ENCODE measurements at places on chromosomes 11 and 22.

DNA sequence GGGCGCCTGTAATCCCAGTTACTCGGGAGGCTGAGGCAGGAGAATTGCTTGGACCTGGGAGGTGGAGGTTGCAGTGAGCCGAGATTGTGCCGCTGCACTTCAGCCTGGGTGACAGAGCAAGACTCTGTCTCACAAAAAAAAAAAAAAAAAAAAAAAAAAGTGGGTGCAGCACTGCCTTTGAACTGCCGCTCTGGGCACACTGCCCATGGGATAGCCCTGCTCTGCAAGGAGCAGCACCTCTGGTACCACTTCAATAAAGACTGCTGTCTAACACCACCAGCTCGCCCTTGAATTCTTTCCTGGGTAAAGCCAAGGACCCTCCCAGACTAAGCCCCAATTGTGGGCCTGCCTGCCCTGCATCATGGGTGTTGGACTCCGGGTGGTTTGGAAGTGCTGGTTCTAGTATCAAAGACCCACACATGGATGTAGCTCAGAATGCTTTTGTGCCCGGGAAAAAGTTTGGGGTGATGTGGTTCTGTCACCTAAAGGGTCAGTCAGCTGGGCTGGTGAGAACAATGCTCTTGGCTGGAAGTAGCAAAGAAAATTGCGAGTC lies 444.3 kb downstream of the TBC1D22A start:
- no peak for DNase-seq

DNA sequence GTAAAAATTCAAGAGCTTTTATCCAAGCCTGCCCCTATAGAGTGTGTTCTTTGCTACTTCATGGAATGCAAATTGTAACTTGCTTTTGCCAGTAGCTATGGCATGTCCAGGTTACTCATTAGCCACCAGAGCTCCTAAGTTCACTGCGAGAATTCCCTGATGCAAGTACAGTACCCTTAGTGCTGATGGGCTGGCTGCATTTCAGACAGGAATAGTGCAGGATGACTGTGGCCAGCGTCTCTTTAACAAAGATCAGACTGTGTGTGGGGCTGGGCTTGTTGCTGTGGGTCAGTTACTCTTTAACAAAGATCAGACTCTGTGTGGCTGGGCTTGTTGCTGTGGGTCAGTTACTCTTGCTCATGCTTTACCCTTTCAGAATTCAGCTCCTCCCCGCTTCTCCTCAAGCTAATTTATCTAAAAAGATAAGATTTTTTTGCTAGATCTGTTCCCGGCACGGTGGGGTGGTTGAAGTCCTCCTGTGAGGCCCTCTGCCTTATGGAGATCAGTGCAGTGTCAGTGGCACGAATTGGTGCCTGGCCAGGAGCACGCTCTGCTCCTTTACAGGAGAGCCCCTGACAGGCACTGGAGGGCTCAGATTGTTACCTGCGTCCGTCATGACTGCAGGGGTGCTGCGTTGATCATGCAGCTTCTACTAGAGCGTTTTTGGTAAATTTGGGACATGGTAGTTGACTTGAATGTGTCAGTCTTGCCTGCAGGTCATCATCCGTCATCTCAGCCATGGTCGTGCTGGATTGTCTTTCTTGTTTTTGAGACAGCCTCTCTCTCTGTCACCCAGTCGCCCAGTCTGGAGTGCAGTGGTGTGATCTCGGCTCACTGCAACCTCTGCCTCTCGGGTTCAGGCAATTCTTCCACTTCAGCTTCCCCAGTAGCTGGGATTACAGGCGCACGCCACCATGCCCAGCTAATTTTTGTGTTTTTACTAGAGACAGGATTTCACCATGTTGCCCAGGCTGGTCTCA lies 27.0 kb downstream of the AP2A2 start:
- DNase-seq, result peak; percentile 22

- no peak for DNase-seq
Observed at GRCh38 chr11:86374586-86374985, at the start of gene CCDC81. Gene CCDC81 (plus strand): TSS chr11:86374887. CDS start chr11:86375164, 277 bp downstream.

GRCh38 chr11:44319552-44320288 lies 9.8 kb upstream of the ALX4 start:
- DNase-seq, result no peak

DNA sequence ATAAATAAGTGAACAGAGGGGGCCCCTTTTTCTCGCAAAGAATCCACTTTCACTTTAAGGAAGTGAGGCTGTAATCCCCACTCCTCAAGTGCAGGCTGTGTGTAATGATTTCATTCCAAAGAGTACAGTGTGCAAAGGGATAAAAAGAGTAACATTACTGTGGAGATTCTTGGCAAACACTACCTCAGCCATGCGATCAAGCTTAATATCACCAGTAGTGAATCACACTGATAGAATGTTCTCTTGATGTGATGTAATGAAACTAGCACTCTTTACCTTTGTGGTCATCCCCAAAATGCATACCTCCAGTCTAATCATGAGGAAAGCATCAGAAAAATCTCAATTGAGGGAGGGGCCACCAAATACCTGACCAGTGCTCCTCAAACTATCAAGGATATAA lies 246.1 kb upstream of the CHORDC1 start:
- DNase-seq, result no peak

DNA sequence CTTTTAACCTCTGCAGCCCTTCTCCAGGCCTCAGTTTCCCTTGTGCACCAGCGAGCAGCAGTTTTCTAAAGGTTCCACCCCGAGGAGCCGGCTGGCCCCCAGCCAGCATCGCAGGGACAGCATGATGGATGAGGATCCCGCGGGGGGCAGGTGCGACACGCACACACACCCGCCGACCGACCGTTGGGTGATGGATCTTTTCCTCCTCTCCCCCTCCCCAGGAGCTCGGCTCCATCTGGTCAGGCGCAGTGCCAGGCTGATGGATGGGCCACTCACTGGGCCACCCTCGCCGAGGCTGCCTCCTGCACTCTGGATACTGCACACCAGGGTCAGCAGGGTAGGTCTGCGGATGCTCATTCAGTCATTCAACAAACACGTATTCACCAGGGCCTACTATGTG lies 12.8 kb upstream of the CABP7 start:
- DNase-seq, result no peak

- no peak for DNase-seq
Observed at GRCh38 chr11:63766531-63767235, 1.9 kb downstream of the ZFTA start.

GRCh38 chr22:39527481-39527961 lies 5.0 kb downstream of the RPS19BP1 start:
- no peak for DNase-seq

DNA sequence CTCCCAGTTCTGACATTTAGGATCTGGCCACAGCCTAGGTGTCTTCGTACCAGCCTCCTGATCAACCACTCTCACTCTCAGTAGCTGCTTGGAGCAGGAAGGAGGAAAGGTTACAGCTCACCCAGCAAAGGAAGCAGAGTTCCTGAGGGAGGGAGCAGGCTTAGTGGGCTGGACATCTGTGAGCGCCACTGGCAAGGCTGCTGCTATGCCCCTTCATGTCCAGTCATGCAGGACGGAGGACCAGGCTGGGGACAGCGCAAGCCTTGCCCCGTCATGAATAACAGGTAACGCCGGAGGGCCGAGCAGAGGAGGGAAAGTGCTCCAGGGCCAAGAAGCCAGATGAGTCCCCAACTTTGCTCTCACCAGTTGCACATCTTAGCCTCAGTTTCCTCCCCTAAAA lies 25.8 kb downstream of the TPST2 start:
- DNase-seq, result no peak

- DNase-seq, result no peak
Observed at GRCh38 chr22:40211476-40212054, 33.8 kb downstream of the TNRC6B start.

DNA sequence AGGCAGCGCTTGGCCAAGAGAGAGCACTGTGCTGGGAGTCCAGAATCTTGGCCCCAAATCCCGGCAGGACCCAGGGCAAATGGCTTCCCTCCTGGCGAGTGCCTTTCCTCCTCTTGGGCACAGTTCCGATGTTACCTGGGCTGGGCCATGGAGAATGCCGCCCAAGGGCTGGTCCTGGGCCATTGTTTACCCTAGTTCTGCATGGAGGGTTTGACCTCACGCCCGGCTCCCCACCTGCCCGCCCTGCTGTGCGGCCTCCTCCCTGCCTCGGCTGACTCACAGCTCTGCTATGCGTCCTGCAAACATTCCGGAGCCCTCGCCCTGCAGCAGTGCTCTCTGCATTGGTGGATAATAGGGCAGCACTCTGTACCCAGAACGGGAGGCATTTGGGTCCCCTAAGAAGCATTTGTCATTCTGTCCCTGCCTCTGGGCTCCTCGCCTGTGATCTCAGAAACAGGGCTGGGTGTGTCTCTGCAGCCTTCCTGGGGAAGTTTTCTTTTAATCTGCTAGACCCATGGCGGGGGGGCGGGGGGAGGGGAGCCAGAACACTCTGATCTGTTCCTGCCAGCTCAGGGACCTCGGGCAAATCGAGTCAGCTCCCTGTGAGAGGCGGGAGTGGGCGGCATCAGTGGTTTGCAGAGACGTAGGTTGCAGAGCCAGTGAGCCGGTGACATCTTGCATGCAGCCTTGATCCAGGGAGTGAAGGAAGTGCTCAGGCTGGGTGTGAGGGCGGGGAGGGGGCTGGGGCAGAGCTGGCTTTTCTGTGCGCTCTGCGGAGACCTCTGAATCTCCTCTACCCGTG lies 32.9 kb upstream of the SMIM38 start:
- DNase-seq, result no peak

GRCh38 chr11:123577081-123577598 lies 77.3 kb downstream of the SCN3B start:
- DNase-seq, result peak; percentile 89

DNA sequence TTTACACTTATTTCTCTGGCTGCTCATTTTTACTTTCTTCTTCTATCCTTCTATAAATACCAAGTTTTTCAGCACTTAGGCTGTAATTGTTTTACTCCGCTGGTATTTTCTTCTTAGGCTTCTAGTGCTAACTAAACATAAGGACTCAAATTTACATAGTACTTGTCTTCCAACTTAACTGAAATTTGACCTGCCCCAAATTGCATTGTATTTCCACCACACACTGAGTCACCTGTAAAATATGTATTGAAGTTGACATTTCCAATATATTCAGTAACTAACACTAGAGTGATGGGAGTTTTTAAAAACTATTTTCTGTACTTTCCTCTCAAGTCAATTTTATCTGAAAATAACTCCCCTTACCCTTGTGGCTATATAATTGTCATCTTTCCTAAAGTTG lies 1794.1 kb upstream of the RAG2 start:
- no peak for DNase-seq

DNA sequence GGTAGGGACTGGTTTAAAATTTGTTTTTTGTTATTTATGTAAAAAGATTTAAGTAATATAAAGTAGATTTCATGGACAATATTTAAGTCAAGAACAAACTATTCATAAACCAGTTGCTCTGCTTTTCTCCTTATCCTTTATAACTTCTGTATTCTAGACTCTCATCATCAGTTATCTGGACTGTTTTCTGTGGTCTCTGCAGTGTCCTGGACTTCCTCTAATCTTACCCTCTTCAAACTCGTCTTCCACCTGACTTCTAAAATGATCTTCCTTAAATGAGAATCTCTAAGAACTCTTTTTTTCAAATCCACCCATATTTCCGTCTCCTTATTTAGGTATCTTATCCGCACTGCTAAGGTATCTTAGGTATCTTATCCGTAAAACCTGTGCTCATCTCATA lies 8.1 kb downstream of the RRM1 start:
- DNase-seq, result no peak

DNA sequence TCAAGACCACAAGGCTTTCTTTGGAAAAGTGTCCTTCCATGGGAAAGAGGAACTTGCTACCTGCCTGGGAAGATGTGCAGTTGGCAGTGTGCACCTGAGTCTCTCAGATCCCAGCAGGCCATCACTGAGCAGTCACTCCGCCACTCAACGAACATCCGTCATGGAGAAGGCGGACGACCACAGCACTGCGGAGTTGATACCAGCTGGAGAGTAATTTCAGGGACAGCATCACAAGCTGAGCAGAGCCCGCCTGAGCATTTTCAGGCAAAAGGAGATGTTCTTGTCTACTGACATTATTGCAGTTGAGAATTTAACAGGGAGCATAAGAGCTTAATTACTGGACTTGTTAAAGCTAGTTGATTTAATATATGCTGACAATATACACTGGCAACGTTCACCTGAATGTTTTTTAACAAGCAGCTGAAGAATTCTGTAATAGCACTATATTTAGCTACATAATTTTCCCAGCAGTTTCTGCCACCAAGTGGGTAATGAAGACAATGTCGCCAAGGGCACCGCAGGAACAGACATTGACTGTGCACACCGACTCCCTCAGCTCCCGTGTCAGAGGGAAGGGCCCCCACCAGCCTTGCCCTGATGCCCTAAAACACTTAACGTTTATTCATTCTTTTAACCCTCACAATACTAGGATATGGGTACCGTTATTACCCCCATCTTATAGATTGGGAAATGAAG lies 52.4 kb upstream of the ARFGAP3 start:
- DNase-seq, result no peak

- no peak for DNase-seq
Observed at GRCh38 chr11:42840176-42840829, 471.5 kb upstream of the API5 start.

GRCh38 chr11:67543585-67543984 lies 20.3 kb upstream of the CABP2 start:
- DNase-seq, result no peak

GRCh38 chr11:13962562-13963168 lies at the start of gene SPON1:
Gene SPON1 (plus strand): TSS chr11:13962723. CDS start chr11:13962905, 182 bp downstream.
- peak; percentile 73 for DNase-seq

DNA sequence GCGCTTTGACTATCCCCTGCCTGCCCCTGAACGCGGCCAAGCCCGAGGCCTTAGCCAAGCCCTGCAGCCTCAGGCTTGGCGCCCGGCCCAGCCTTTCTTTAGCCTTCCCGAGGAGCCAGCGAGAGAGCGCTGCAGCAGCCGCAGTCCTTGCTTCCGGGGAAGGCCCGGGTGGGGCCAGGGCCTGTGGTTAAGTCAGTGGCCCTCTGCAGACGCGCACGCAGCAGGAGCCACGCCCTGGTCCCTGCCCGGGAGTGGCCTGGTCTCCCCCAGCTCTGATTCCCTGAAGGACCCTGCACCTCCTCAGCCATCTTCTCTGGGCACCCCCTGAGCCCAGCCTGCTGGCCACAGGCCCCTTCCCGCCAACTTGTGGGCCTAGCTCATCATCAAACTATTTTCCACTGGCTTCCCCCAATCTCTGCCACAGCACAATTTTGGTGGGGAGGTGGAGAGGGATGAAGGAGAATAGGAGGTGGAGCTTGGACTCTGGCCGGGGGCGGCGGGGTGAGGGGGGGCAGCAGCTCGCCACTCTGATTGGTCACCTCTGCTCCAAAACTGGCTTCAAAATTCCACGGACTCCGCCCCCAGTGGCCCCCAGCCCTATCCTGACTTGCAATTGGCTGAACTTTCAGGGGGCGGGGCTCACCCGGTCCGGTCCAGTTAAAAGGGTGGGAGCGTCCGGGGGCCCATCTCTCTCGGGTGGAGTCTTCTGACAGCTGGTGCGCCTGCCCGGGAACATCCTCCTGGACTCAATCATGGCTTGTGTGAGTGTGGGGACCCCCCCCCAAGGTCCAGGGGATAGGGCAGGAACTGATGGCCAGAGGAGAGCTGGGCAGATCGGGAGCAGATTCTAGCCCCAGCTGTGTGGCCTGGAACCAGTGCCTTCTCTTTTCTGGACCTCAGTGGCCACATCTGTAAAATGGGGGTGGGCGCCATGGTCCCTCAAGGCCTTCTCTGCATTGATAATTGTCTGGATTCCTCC lies at the start of gene LGALS1:
LGALS1 (plus strand) TSS at position 686 of the 979 bp plus-strand sequence; CDS start at position 753, 67 bp downstream.
- peak; percentile 98 for DNase-seq
